Smooth muscle cell of trachea (primary cell): ENCODE measurements at places on chromosomes 12 and 14. TPM values are rescaled to one million over a fixed set of nuclear protein-coding genes. Genes with fewer than 3 reads are reported as not detected.

SPIC gene
- total RNA-seq, result not detected in 2 replicates

SPX gene
- 0.50 TPM in 1 of 2 replicates, not detected in the other for total RNA-seq

C3AR1 gene
- 0.15 TPM in 1 of 2 replicates, not detected in the other for total RNA-seq

MDM1 gene
- total RNA-seq, result 7.4 and 17.2 TPM in 2 replicates

DLK1 gene
- total RNA-seq, result under 0.01 TPM in 1 of 2 replicates, not detected in the other
